Omental fat pad (tissue), 4 donors: ENCODE measurements at places on chromosomes 5 and 9.

GRCh38 chr9:133691191-133691590 lies 47.0 kb downstream of the SARDH start:
- no peak for DNase-seq

- peak; percentile 32 for DNase-seq
Observed at GRCh38 chr9:19409401-19410194, 789 bp downstream of the ACER2 start.

DNA sequence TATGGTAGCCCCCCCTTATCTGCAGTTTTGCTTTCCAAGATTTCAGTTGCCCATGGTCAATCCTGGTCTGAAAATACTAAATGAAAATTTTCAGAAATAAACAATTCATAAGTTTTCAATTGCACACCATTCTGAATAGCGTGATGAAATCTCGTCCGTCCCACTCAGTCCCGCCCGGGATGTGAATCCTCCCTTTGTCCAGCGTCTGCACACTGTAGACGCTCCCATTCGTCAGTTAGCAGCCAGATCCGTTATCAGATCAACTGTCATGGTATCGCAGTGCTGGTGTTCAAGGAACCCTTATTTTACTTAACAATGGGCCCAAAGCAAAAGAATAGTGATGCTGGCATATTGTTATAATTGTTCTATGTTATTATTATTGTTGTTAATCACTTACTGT lies 98.6 kb downstream of the TMEM215 start:
- no peak for DNase-seq

GRCh38 chr5:98416541-98416940 lies 356.9 kb upstream of the RGMB start:
- no peak for DNase-seq

GRCh38 chr5:160641405-160641804 lies 210.6 kb downstream of the ATP10B start:
- DNase-seq: no peak

GRCh38 chr5:68962757-68963484 lies 130.9 kb upstream of the SLC30A5 start:
- peak; percentile 34 for DNase-seq

DNA sequence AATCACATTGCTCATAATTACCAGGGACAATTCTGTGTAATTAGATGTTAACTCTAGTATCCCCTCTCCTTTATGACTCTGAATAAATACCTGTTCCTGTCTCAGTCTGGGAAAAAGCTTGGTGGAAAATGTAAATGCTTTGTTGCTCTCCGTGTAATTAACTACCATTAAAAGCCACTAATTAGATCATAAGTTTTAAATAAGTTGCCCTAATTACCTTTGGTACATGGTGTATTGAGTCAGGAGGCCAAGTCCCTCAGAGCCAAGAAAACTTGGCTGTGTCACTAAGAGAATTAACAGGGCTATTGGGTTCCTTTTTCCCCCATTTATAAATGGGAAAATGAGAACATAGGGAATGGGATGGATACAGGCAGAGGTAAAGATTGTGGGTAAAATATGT lies 617.6 kb downstream of the TLR4 start:
- no peak for DNase-seq

DNA sequence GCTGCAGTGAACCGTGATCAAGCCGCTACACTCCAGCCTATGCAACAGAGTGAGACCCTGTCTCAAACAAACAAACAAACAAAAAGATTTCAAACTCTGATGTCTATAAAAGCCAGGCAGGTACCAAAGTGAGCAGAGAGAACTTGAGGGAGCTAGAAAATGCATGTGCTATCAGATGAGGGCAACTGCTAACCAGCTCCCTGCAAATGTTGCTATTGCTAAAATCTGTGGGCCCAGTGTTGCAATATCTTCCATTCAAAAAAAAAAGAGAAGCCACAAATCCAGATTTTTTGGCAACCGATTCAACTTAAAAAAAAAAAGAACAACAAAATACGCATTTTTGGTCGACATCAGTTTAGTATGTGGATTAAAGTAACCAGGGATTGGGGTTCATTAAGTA lies 5.5 kb downstream of the UBE2D2 start:
- DNase-seq: no peak

DNA sequence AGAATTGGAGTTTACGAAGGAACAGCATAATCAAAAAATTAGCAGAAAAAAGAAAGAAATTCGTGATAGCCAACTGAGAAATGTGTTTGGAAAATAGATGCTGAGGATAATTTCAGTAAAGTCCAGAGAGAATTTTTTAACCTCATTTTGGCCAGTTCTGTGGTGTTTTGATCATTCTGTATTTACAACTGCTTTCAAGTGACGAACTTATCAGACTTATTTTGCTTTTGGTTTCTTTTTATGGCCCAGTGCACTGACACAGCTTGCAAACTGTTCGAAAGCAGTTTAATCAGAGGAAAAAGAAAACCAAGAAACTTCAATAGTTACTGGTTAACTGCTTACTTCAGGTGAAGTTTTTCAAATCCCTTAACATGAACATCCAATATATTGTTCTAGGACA lies 1.9 kb downstream of the SDHA start:
- DNase-seq: no peak

DNA sequence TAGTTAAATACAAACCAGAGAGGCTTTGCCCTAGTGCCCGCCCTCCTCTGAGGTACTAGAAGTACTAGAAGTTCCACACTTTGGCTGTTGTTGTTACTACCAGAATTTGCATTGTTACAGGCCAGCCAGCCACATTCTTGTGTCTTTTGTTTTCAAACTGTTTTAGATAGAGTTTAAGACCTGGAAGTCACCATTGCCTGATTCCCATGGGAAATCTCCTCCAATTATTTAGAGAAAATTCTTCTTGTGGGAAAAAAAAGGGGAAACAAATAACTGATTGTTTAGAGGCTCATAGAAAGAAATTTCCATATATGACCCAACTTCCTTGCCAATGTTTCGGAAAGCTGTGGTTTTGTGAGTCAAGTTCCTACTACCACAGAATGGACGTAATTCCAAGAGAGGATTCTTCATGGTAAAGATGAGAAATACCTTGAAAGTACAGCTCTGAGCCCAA lies 252.2 kb downstream of the GOLPH3 start:
- no peak for DNase-seq

GRCh38 chr5:763397-763796 lies 21.1 kb downstream of the ZDHHC11B start:
- no peak for DNase-seq

GRCh38 chr5:150409638-150410523 lies 2.8 kb downstream of the CD74 start:
- peak; percentile 69 for DNase-seq

GRCh38 chr5:131042021-131042789 lies 122.9 kb downstream of the HINT1 start:
- DNase-seq: no peak

DNA sequence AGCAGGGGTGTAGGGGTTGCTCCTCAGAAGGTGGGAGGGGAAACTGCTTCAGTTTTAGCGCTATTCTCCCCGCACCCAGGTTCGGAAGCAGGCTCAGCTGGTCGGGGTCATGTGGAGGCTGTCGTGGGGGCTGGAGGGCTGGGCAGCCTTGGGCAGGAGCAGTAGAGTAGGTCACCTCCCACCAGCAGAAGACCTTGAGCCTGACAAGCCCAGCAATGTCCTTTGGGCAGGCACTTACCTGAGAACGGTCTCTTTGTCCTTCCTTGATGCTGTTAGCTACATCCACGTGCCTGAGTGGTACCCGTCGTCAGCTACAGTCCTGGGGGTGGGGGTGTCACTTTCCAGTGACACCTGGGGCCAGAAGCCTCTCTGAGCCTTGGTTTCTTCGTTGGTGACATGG lies 20.3 kb downstream of the ENHO start:
- no peak for DNase-seq

DNA sequence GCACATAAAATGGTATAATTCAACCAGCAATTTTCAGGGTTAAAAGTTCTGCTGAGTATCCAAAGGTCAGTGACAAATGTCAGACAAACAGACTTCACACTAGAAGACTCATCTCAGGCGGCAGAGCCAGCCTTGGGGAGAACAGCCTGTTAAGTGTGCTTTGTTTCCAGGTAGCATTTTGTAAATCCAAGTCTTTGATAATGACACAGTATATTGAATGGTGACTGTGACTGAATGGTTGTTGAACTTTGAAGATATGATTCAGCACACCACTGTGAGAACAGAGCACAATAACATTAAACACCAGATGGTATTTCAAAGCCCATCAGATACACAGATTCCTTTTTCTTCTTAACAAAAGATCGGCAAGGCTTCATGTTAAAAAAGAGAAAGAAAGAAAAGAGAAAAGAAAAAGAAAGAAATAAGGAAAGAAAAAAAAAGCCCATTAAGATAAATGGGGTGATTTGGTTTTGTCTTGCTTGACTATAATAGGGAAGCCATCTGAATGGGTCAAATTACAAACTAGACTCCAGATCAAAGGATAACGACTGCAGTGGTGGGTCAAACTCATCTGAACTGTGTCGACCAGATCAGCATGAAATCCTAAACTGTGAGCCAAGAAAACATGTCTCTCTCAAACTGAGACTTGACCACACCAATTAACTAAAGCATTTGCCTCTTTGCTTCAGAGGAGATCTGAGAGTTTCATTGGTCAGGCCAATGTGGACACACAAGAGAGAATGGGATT lies 313.0 kb upstream of the ZNF608 start:
- DNase-seq: no peak
